Activated CD8-positive, alpha-beta memory T cell treated with anti-CD3 and anti-CD28 coated beads for 24 hours (primary cell): ENCODE measurements at places on chromosomes 3 and 15.

- DNase-seq = no peak
Measured at GRCh38 chr3:168709073-168709472, 613.3 kb upstream of the GOLIM4 start.

DNA sequence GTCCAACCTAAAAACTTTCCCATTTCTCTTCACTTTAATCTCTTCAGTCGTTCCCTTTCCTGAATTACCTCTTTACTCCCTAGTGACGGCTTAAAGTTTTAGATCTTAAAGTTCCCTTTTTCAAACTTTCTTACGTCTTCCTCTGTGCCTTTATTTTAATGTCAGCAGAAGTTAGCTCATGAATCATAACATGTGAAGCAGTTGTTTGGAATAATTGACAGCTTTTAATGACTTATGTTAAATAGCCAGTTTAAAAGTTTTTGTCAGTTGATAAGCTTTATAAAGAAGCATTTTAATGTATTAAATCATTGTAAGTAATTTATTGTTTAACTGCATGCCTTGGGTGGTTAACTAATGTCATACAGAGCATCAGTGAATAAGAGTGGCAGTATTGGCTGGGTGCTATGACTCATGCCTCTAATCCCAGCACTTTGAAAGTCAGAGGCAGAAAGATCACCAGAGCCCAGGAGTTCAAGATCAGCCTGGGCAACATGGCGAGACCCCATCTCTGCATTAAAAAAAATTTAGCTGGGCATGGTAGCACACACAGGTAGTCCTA lies 33.9 kb downstream of the PIK3CA start:
- DNase-seq = no peak

DNA sequence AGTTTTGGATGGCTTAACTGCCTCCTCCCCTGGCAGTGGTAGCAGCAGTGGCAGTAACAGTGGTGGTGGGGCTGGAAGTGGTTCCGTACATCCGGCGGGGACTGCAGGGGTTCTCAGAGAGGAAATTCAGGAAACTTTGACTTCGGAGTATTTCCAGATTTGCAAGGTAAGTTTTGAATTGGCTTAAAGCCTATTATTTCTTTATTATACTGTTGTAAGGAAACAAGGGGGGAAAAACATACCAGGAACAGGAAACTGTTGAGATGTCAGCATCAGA lies 1.5 kb downstream of the STXBP5L start:
- DNase-seq = no peak

DNA sequence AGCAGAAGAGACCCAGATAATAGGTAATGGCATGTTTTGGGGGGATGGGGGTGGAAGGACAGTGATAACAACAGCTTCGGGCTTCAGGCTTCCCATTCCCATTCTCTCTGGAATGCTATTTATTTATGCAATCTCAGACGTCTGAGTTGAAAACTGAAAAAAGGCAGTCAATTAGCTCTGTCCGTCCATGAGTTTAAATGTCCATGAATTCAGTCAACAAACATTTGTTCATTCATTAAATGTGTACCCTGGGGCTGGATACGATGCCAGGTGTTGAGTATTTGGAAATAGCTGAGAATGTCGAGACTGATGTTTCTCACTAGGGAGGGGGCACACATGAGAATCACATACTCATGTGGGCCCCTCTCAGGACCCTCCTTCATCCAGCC lies 42.4 kb downstream of the AMOTL2 start:
- no peak for DNase-seq

GRCh38 chr15:39302936-39303335 lies 277.9 kb upstream of the THBS1 start:
- DNase-seq = no peak

GRCh38 chr15:89492111-89492641 lies 4.2 kb downstream of the RHCG start:
- DNase-seq = no peak

- no peak for DNase-seq
Measured at GRCh38 chr3:136277634-136278033, 27.5 kb downstream of the PCCB start.

DNA sequence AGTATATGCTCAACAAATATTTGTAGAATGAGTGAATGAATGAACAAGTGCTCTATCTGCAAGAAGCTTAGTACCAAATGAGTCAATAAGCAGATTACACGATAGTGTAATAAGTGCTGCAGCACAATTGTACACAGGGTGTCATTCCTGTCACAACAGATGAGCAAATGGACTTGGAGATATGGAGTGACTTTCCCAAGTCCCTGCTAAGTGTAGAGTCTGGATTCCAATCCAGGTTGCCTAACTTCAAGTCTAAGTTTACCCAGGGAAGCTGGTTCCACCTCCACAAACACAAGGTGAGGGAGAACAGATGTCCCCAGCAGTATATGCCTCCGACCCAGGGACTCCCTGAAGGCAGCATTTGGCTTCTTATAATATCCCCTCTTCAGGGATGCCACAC lies 77.7 kb upstream of the RAD18 start:
- no peak for DNase-seq

DNA sequence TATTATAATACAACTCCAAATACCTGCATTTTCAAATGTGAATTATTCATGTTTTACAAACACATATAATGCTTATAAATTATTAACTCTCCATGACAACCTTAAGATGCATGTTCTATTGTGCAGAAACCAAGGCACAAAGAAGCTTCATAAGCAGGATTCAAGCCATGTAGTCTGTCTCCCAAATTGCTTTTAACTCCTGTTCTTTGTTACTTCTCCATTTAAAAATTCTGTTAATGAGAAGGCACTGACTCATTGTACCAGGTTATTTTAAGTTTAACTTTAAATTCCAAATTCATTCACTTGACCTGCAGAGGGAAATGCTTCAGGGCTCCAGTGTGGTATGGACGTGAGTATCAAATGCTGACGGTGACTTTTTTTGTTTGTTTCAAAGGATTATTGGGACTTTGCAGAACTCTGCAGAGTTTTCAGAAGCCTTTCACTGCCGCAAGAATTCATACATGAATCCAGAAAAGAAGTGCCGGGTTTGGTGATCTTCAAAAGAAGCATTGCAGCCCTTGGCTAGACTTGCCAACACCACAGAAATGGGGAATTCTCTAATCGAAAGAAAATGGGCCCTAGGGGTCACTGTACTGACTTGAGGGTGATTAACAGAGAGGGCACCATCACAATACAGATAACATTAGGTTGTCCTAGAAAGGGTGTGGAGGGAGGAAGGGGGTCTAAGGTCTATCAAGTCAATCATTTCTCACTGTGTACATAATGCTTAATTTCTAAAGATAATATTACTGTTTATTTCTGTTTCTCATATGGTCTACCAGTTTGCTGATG lies 100.0 kb downstream of the MME start:
- no peak for DNase-seq

DNA sequence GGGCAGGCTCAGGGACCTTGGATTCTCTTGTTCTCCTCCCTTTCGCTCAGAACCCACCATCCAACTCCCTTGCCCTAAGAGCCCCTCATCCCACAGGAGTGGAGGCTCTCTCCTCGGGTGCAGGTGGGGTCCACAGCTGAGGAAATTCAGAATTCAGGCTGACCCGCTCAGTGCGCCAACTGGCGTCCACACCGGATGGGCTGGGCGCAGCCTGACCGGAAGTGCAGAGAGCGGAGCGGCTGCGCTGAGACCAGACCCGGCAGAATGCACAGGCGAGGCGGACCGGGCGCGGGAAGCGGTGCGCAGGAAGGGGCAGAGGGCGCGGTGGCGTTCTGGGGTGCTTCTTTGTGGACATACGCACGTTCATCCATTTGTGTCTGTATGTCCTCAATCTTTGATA lies 210.4 kb upstream of the NDN start:
- DNase-seq = no peak

DNA sequence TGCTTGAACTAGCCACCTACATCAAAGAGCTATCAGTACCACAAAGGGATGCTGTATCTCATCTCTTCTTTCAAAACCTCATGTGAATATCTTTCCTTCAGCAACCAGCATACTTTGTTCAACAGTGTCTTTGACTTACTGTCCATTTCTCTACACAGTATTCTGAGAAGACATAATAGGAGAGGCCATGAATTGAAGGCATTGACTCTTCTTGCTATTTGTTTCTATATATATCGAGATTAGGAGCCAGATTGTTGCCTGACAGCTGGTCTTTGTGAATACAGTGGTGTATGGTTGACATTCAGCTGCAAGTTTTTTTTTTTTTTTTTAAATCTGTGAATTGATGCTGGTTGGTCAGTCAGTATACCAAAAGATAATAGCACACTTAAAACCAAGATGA lies 12.1 kb upstream of the CSRNP1 start:
- DNase-seq = no peak

DNA sequence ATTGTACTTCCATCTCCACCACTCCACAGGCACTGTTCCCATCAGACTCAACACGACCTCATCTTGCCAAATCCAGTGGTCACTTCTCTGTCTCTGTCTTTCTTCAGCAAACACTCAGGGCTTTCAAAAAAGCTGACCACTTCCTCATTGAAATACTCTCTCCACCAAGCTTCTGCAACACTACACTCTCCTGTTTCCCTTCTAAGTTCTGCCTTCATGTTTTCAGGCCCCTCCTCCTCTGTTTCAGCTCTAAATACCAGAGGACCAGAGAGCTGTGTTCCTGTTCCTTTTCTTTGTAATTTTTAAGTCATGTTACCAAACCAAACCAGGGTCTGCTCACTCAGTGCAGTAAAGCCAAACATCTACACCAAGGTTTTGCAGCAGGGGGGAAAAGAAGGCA lies 33.8 kb upstream of the ACP3 start:
- DNase-seq = no peak

DNA sequence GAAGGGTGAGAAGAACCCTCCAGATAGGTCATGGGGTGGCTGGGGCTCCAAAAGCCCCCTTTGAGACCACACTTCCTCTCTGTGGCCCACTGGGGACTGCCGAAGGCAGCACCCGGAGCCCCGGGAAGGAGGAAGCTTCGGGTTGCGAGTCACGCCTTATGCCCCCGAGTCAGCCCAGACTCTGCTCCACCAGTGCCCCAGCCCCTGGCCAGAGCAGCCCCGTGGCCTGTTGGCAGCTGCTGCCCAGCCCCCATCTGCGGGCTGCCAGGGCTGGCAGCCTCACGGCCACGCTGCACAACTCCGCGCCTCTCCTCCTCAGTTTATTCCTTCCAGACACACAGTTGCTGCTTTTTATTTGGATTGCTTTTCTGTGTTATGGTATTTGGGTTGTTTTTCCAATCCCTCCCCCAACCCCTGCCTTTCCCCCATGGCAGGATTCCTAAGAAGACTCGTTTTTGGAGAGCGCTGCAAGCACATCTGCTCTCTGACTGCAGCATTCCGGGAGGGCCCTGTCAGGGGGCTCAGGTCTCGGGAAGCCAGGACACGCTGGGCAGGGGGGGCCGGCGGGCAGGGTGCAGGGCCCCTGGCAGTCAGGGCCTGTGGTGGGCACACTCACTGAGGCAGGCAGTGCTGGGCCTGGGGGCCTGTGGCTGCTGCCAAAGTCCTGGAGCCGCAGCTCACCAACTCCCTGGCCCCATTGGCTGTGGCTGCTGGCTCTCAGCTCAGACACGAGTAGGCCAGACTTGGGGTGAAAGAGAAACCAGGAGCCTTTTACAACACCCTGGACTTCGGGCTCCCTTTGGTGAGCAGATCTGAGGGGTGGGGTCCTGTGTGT lies 20.2 kb downstream of the MAGEF1 start:
- no peak for DNase-seq

DNA sequence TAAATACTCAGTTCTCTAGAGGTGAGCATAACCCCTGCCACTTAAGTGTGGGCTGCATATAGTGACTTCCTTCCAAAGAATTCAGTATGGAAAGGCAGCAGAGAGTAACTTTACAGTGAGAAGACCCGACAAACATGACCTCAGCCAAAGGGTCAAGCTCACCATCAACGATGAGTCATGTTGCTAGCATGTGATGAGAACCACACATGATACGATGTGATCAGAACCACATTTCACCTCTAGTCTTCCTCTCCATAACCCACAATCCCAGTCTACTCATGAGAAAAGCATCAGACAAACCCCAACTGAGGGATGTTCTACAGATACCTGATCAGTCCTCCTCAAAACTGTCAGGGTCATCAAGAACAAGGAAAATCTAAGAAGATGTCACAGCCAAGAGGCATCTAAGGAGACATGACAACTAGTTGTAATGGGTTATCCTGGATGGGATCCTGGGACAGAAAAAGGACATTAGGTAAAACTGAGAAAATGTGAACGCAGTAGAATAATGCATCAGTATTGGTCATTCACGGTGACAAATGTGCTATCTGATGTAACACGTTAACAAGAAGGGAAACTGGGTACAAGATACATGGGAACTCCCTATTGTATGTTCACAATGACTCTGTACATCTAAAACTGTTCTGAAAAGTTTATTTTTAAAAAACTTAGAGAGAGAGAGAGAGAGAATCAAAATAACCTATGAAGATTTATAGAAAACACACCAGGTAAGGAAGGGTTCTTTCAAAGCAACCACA lies 28.3 kb downstream of the SEC61A1 start:
- DNase-seq = no peak
